Lung (tissue), 17 donors: ENCODE measurements at places on chromosomes 2 and 18. TPM values are rescaled to one million over a fixed set of nuclear protein-coding genes. Genes with fewer than 3 reads are reported as not detected.

Gene SERPINB12
- polyA plus RNA-seq, result not detected

Gene AQP12B
- not detected for polyA plus RNA-seq

Gene C2orf81
- 7.3 TPM for polyA plus RNA-seq

Gene RFTN2
- 0.83 TPM for polyA plus RNA-seq

Gene PMAIP1
- 4.4 TPM for polyA plus RNA-seq

Gene GPR45
- not detected for polyA plus RNA-seq

DNA sequence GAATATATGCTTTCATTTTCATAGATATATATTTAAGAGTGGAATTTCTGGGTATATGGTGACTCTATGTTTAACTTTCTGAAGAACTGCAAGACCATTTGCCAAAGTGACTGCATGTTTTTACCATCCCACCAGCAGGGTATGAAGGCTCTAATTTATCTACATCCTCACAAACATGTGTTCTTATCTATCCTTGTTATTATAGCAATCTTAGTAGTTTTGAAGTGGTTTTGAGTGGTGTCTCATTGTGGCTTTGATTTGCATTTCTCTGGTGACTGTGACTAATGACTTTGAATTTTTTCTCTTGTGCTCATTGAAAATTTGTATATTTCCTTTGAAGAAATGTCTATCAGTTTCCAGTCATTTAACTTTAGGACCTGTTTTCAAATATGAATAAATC, 310.2 kb upstream of the NRP2 start:
- no peak for DNase-seq

DNA sequence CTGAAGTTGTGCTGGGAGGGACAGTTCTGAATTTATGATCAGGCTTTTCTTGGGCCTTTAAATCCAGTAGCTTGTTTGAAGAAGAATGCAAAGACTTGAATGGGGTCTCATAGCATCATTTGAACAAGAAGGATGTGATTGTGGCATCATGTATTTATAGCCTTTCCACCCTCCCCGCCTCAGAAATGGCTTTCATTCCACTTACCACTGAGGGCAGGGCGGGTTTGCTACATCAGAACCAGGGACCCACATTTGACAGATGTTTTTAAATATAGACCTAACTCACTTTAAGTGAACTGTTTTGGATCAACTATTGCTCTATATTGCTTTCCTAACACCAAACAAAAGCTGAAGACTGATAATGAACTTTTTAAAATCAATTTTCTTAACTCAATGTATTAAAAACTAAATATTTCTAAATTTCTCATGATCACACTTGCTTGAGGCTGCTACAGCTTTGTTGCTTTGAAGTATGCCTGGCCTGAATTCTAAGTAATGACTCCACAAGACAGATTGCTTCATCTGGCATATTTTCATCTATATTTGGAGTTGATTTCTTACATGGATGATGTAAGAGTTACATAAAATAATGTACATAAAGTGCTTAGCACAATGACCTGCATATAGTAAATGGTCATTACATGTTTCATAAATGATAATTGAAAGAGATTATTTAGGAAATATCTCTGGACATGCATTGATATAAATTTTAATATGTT, 1552.9 kb upstream of the SLC39A10 start:
- no peak for DNase-seq

DNA sequence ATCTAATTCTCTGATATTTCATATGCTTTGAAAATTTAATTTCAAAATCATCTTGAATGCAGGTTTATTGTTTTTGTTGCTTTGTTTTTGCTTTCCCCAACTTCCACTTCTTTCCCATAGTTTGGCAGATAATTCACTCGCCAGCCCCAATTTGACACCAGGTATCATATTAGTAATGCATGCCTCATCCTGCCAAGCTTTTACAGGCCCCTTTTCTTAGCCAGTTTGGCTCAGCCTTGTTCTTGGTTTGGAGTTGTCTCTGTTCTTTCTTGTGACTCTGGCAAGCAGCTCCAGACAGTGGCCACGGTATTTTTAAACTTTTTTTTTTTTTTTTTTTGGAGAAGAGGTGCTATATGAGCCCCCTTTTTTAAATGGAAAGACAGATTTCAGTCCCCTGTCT, 65.3 kb downstream of the PMS1 start:
- DNase-seq, result no peak

GRCh38 chr2:138742441-138743057, 37.6 kb downstream of the NXPH2 start:
- no peak for DNase-seq

GRCh38 chr2:165202239-165202638, 1.6 kb downstream of the SCN3A start:
- no peak for DNase-seq

- no peak for DNase-seq
Observed at GRCh38 chr2:121191191-121192170, 93.5 kb downstream of the TFCP2L1 start.

- no peak for DNase-seq
Observed at GRCh38 chr2:143371616-143372015, 242.4 kb downstream of the ARHGAP15 start.

- DNase-seq, result no peak
Observed at GRCh38 chr2:163692081-163692480, 43.7 kb downstream of the FIGN start.

- no peak for DNase-seq
Observed at GRCh38 chr2:135845257-135845656, 8.3 kb upstream of the LCT start.

- DNase-seq, result peak; percentile 50
Observed at GRCh38 chr2:37585982-37586621, 85.3 kb downstream of the CDC42EP3 start.

DNA sequence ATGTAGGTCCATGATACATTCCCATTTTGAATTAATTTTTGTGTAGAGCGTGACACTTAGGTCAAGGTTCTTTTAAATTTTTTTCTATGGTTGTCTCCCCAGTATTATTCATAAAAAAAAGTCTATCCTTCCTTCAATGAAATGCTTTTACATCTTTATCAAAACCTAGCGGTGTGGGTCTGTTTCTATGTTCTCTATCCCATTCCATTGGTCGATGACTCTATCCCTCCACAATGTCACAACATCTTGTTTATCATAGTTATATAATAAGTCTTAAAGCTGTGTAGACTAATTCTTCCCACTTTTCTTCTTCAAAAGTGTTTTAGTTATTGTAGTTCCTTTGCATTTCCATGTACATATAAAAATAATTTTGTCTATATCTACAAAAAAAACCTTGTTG, 47.2 kb upstream of the GPR17 start:
- no peak for DNase-seq

DNA sequence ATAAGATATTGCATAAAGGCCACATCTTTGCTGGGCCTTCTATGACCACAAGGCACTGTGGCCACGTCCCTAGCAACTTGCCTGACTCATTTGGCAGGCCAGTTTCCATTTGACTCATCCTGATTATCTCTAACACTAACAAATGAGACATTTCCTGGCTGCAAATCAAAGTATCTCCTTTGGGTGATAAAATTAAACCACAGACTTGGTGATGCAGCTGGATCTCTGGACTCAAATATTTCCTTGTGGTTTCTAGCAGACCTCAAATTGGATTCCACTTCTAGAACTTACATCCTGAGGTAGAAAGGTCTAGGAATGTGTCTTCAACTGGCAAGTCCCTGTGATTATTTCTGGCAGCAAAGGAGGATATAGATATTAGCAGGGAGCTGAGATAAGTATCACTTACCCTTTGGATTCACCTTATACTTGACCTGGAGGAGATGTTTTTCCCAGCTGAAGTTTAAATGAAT, 167.9 kb upstream of the NXPH2 start:
- DNase-seq, result no peak

GRCh38 chr2:152544638-152545037, 172.6 kb downstream of the PRPF40A start:
- DNase-seq, result peak; percentile 65

- DNase-seq, result no peak
Observed at GRCh38 chr2:38948995-38949394, 59.3 kb downstream of the ARHGEF33 start.
